Right ventricle myocardium inferior (tissue), 1 donor: ENCODE measurements at places on chromosomes 3 and 15. TPM values are rescaled to one million over a fixed set of nuclear protein-coding genes. Genes with fewer than 3 reads are reported as not detected.

Gene REC114
- 0.60 TPM for total RNA-seq

Gene SLC33A1
- 20.4 TPM for total RNA-seq

Gene GNAT1
- total RNA-seq, result not detected

Gene COLQ
- 1.7 TPM for total RNA-seq

Gene FEM1B
- total RNA-seq, result 48.9 TPM

Gene CLSTN2
- total RNA-seq, result 8.4 TPM

Gene SNX33
- 13.3 TPM for total RNA-seq

Gene PLCB2
- total RNA-seq, result 8.2 TPM

Gene FGF7
- 44.6 TPM for total RNA-seq

Gene ANKUB1
- not detected for total RNA-seq

Gene SNX22
- total RNA-seq, result 7.4 TPM

Gene ADAMTSL3
- 11.5 TPM for total RNA-seq

Gene THOC7
- 79.1 TPM for total RNA-seq

Gene NAA50
- 80.8 TPM for total RNA-seq

Gene CYP8B1
- total RNA-seq, result not detected

Gene SYNPR
- not detected for total RNA-seq

Gene ATP8B4
- total RNA-seq, result 6.1 TPM

Gene IP6K1
- 19.0 TPM for total RNA-seq

Gene HACD2
- 12.1 TPM for total RNA-seq

Gene IGF2BP2
- total RNA-seq, result 15.9 TPM

Gene FAM43A
- total RNA-seq, result 15.7 TPM

Gene PROS1
- 23.1 TPM for total RNA-seq

Gene CEP152
- 1.4 TPM for total RNA-seq

Gene GPR149
- not detected for total RNA-seq

Gene ECE2
- not detected for total RNA-seq

Gene MYO5C
- total RNA-seq, result 3.4 TPM

Gene BTLA
- total RNA-seq, result 0.14 TPM

Gene TMEM158
- 0.60 TPM for total RNA-seq

Gene SLC24A5
- not detected for total RNA-seq

Gene SPCS1
- total RNA-seq, result 85.0 TPM

Gene UQCRC1
- total RNA-seq, result 1,186 TPM

Gene GOLGA8G
- not detected for total RNA-seq

Gene DOCK3
- total RNA-seq, result 3.9 TPM

Gene FSTL1
- total RNA-seq, result 217 TPM

Gene ACOX2
- 33.4 TPM for total RNA-seq

Gene PLCH1
- total RNA-seq, result 1.3 TPM

Gene COPS2
- total RNA-seq, result 77.0 TPM

Gene TM4SF18
- total RNA-seq, result 15.8 TPM

Gene KBTBD8
- total RNA-seq, result 4.1 TPM

Gene RTP4
- total RNA-seq, result 1.2 TPM

Gene RTP1
- total RNA-seq, result not detected

Gene ACAA1
- 116 TPM for total RNA-seq

Gene CLDN18
- total RNA-seq, result not detected

Gene PCSK6
- 33.8 TPM for total RNA-seq

Gene OCA2
- not detected for total RNA-seq

Gene GOLGA6D
- not detected for total RNA-seq

Gene AHSG
- not detected for total RNA-seq

Gene HCLS1
- total RNA-seq, result 13.9 TPM

Gene BFSP2
- total RNA-seq, result not detected
